ENCODE measurements at places on chromosomes 2 and 18. TPM values are rescaled to one million over a fixed set of nuclear protein-coding genes. Genes with fewer than 3 reads are reported as not detected.
A peak's percentile ranks its signal among the peaks of the same experiment; 100 is the strongest.

Gene CYBRD1
- 132 TPM for total RNA-seq

Gene B3GNT7
- 0.16 TPM for total RNA-seq

Gene AGXT
- not detected for total RNA-seq

Gene IRS1
- 49.9 TPM for total RNA-seq

GRCh38 chr18:44725300-44726058, 44.8 kb downstream of the SETBP1 start:
- no peak overlapping the region for H3K4me3 ChIP-seq
- H3K36me3 ChIP-seq = no peaks in the 10 kb centered on the region
- H3K27me3 ChIP-seq = peaks cover 2% of the 10 kb centered on the region
- peaks cover 34% of the 10 kb centered on the region for H3K4me1 ChIP-seq

DNA sequence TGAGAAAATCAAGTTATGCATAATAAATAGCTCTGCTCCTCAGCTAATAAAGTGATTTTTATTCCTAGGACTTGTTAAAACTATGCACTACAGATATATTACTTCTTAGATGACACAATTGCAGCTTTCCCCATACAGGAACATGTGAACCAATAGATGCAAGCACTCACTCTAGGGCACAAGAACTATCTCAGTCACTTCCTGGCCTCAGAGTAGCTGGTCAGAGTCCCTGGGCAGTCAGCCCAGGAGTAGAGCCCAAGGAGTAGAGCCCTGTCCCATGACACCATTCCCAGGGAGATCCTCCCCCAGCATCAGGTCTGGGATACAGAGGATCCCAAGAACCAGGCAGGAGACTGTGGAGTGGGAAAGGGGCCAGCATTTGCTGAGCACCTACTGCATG, 2.7 kb downstream of the TNS1 start:
- peaks cover 93% of the 10 kb centered on the region for H3K4me1 ChIP-seq
- peak overlapping the region; percentile 90 for H3K4me3 ChIP-seq
- peaks cover 1% of the 10 kb centered on the region for H3K27me3 ChIP-seq
- peak overlapping the region; percentile 96 for H3K27ac ChIP-seq
- H3K36me3 ChIP-seq = peaks cover 22% of the 10 kb centered on the region

- no peaks in the 10 kb centered on the region for H3K27me3 ChIP-seq
- no peaks in the 10 kb centered on the region for H3K36me3 ChIP-seq
- peaks cover 53% of the 10 kb centered on the region for H3K4me1 ChIP-seq
- peak; percentile 32 for DNase-seq
- peak overlapping the region; percentile 92 for H3K4me3 ChIP-seq
- peak overlapping the region; percentile 74 for H3K27ac ChIP-seq
Observed at GRCh38 chr2:186590759-186591505, 1.1 kb downstream of the ITGAV start.

DNA sequence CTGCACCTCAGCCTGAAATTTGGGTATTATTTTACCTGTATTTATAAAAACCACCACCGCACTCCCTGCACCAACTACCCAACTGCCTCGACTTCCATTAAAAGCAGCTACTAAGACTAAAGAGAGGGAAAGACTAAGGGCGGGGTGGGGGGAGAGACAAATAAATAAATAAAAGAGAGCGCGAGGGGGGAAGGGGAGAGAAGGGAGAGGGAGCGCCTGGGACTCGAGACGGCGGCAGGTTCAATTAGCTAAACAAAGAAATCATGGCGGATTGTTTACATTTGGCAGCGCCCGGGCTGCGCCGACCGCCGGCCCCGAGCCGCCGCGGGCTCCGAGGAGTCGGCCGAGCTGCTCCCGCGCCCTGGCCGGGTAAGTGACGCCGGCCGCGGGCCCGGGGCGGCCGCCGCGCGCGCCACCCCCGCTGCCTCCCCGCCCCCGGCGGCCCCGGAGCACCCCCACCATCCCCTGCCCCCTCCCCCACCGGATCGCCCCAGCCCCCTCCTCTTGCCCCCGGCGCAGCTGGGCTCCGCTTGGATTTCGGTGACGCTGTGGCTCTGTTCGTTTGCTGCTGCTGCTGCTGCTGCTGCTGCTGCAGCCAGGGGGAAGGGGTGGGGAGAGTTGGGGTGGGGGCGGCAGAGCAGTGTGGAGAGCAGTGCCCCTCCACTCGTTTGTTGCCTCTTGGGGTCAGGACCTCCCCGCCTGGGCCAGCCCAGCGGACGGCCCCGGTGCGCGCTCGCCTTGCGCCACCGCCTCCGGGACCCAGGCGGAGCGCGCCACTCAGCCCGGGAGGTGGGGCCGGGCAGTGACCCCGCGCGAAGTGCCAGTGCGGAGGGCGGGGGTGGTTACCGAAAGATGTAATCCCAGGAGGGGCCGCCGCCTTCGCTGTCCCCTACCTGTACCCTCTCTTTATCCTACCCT, 187.2 kb upstream of the FANCL start:
- no peaks in the 10 kb centered on the region for H3K36me3 ChIP-seq
- H3K4me3 ChIP-seq = no peak overlapping the region
- H3K27me3 ChIP-seq = peaks cover 13% of the 10 kb centered on the region

- peak overlapping the region; percentile 1 for H3K4me3 ChIP-seq
- no peak overlapping the region for H3K27ac ChIP-seq
- H3K36me3 ChIP-seq = no peaks in the 10 kb centered on the region
- no peak for DNase-seq
- no peaks in the 10 kb centered on the region for H3K27me3 ChIP-seq
Observed at GRCh38 chr2:52968043-52968442, 799.6 kb upstream of the CHAC2 start.

- H3K27ac ChIP-seq = no peak overlapping the region
- no peaks in the 10 kb centered on the region for H3K27me3 ChIP-seq
- H3K4me1 ChIP-seq = no peaks in the 10 kb centered on the region
Observed at GRCh38 chr2:4618141-4618540, 914.8 kb downstream of the DCDC2C start.

- H3K27ac ChIP-seq = no peak overlapping the region
- no peak for DNase-seq
- H3K4me3 ChIP-seq = no peak overlapping the region
- no peaks in the 10 kb centered on the region for H3K4me1 ChIP-seq
Observed at GRCh38 chr2:159695795-159696448, 16.4 kb upstream of the MARCHF7 start.

- H3K4me3 ChIP-seq = no peak overlapping the region
- peaks cover 32% of the 10 kb centered on the region for H3K4me1 ChIP-seq
- H3K36me3 ChIP-seq = peaks cover 14% of the 10 kb centered on the region
- H3K27me3 ChIP-seq = peaks cover 4% of the 10 kb centered on the region
Observed at GRCh38 chr2:69945941-69946340, 15.5 kb downstream of the ASPRV1 start.
